Left lung (tissue), 14 donors: ENCODE measurements at places on chromosomes 2 and 18.

GRCh38 chr2:70897203-70897976, 38.3 kb upstream of the ATP6V1B1 start:
- no peak overlapping the region for H3K4me3 ChIP-seq
- no peaks in the 10 kb centered on the region for H3K36me3 ChIP-seq
- H3K27me3 ChIP-seq, result peaks cover 83% of the 10 kb centered on the region
- H3K4me1 ChIP-seq, result peaks cover 28% of the 10 kb centered on the region

- peaks cover 58% of the 10 kb centered on the region for H3K4me1 ChIP-seq
- H3K27ac ChIP-seq, result no peak overlapping the region
- no peak overlapping the region for H3K4me3 ChIP-seq
- H3K36me3 ChIP-seq, result no peaks in the 10 kb centered on the region
- H3K27me3 ChIP-seq, result no peaks in the 10 kb centered on the region
Measured at GRCh38 chr2:109210431-109211200, 81.6 kb downstream of the SH3RF3 start.

DNA sequence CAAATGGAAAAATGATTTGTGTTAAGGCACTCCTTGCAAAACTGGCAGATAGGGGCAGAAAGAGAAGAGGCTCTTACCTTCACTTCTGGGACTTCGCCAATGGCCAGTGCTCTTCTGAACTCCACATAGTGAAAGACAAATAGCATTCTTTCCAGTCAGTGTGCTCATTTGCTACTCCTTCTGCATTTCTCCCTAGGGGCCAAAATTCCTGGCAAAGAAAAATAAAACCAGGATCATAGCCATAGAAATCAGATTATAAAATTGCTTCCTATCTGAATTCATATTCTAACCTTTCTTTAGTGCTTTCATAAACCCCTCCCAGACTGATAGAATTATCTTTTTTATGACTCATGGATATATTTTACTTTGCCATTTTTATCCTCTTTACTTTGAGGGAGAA, 56.9 kb upstream of the PELI1 start:
- no peaks in the 10 kb centered on the region for H3K36me3 ChIP-seq
- peak overlapping the region; percentile 15 for H3K27ac ChIP-seq
- peaks cover 31% of the 10 kb centered on the region for H3K4me1 ChIP-seq
- no peaks in the 10 kb centered on the region for H3K27me3 ChIP-seq
- no peak for DNase-seq
- no peak overlapping the region for H3K4me3 ChIP-seq

DNA sequence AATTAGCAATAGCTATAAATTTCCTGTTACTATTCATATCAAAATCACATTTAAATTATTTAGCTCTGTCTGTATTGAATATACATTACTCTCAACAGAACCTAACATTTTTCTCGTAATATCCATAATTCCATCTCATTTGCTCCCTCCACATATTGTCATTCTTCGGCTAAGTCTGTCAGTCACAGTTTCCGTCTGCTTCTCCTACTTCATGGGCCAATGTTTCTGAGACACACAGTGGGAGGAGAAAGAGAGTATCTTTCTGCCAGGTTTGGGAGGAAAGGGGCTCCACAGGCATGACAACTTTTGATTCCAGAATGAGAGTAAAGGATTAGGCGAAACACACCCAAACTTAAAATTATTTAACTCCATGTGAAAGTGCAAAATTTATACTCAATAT, 273.1 kb upstream of the SMIM21 start:
- no peak overlapping the region for H3K27ac ChIP-seq
- DNase-seq, result no peak
- H3K27me3 ChIP-seq, result no peaks in the 10 kb centered on the region
- no peaks in the 10 kb centered on the region for H3K36me3 ChIP-seq
- no peaks in the 10 kb centered on the region for H3K4me1 ChIP-seq
- H3K4me3 ChIP-seq, result no peak overlapping the region

- H3K4me1 ChIP-seq, result peaks cover 6% of the 10 kb centered on the region
- no peaks in the 10 kb centered on the region for H3K27me3 ChIP-seq
- no peak overlapping the region for H3K27ac ChIP-seq
- no peaks in the 10 kb centered on the region for H3K36me3 ChIP-seq
- H3K4me3 ChIP-seq, result no peak overlapping the region
Measured at GRCh38 chr18:56286775-56287325, 351.5 kb downstream of the TXNL1 start.

GRCh38 chr2:11348209-11348749, 3.8 kb upstream of the ROCK2 start:
- no peaks in the 10 kb centered on the region for H3K36me3 ChIP-seq
- H3K27ac ChIP-seq, result no peak overlapping the region
- no peaks in the 10 kb centered on the region for H3K4me1 ChIP-seq
- H3K27me3 ChIP-seq, result no peaks in the 10 kb centered on the region
- no peak for DNase-seq

DNA sequence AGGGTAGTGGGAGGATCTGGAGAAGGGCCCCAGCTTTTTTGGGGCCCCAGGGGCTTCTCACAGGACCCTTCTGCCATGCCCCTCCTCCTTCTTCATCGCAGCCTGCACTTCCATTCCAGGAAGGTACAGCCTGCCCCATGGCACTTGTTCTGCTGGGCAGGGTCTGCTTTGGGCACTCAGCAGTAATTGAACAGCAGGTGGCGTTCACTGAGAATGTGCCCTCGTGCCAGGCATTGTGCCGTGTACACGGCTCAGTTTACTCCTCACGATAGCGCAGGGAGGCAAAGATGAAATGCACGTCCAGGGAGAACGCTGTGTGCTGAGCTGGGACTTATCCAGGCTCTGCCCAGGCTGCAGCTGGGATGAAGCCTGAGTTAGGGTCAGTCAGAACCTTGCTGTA, 54.8 kb upstream of the ASB18 start:
- peaks cover 7% of the 10 kb centered on the region for H3K27me3 ChIP-seq
- H3K36me3 ChIP-seq, result no peaks in the 10 kb centered on the region
- H3K27ac ChIP-seq, result no peak overlapping the region
- H3K4me1 ChIP-seq, result no peaks in the 10 kb centered on the region

DNA sequence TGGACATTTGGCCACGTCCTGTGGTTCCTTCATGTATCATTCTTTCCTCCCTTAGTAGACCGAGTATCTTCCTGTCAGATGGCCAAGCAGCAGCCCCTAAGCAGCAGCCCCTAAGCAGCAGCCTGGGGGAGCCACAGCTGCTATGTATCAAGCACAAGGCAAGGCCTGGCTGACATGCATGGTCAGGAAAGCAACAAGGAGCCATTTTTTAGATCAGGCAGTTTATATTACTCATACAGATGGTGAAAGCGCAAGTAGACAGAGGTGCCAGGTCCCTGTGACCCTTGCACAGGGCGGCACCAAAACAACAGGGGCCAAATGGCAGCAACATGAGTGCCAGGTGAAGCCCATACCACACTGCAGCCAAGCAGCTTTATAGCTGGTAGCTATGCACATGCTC, 22.1 kb downstream of the CHCHD5 start:
- no peaks in the 10 kb centered on the region for H3K27me3 ChIP-seq
- no peak overlapping the region for H3K27ac ChIP-seq
- no peaks in the 10 kb centered on the region for H3K36me3 ChIP-seq

DNA sequence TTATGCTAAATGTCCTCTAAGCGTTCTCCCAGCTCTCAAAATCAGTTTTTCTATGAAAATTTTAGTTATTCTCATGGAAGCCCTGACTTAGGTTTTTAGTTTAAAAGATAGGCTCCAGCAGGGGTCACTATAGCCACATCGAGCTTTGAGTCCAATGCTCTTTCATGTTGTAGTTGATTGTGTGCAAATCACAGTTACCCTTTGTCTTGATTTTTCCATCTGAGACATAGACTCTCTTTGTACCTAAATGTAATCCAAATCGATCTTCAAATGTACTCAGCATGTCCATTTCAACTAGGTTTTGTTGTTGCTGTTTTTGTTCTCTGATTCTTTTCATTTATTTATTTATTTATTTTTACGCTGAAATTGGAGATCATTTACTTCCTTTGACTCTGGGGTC, 26.4 kb upstream of the MSTN start:
- H3K4me3 ChIP-seq, result no peak overlapping the region
- no peaks in the 10 kb centered on the region for H3K4me1 ChIP-seq
- H3K36me3 ChIP-seq, result no peaks in the 10 kb centered on the region
- no peak overlapping the region for H3K27ac ChIP-seq

GRCh38 chr2:20675701-20676352, 8.9 kb downstream of the GDF7 start:
- H3K4me3 ChIP-seq, result no peak overlapping the region
- no peaks in the 10 kb centered on the region for H3K36me3 ChIP-seq
- H3K27ac ChIP-seq, result no peak overlapping the region

DNA sequence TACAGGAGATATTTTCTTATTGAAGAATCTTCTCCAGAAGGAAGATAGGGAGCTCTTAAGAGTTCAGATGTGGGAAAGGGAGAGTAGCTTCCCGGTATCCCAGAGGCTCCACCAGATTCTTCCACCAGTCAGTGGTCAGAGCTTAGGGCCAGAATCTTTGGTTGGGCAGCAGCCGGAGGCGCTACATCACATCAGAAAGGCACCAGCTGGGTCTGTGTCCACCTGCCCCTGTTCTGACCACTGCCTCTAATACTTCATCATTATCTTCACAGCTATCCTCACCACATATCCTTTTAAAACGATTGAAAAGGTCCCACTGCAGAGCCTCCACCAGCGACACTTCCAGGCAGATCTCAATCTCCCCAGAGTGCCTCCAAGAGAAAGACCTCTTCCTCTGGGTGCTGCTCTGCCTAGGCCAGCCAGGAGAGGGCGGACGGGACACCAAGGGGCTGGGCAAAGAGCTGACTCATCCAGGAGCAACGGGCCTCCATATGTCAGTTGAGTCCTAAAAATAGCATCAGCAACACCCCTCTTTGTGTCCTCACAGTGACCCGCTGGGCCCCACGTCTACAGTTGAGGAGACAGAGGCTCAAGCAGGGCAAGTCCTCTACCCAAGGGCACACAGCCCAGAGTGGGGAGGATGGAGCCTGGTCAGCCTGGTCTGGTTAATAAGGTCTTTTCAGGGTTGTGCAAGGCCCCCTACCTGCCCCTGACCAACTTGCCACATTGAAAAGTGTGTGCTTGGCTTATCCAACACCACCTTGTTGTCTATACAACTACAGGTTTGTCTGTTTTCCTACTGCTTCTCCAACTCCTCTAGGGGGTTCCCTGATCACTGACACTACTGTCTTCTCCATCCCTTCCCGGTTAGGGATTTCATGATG, 81.2 kb downstream of the ADD2 start:
- H3K27ac ChIP-seq, result no peak overlapping the region
- H3K27me3 ChIP-seq, result no peaks in the 10 kb centered on the region
- no peak for DNase-seq
- no peaks in the 10 kb centered on the region for H3K4me1 ChIP-seq
- no peaks in the 10 kb centered on the region for H3K36me3 ChIP-seq
- no peak overlapping the region for H3K4me3 ChIP-seq

- H3K36me3 ChIP-seq, result no peaks in the 10 kb centered on the region
- peak; percentile 18 for DNase-seq
- H3K4me1 ChIP-seq, result no peaks in the 10 kb centered on the region
- no peak overlapping the region for H3K27ac ChIP-seq
- H3K27me3 ChIP-seq, result peaks cover 78% of the 10 kb centered on the region
- H3K4me3 ChIP-seq, result no peak overlapping the region
Measured at GRCh38 chr2:131035112-131035825, 58.0 kb downstream of the FAM168B start.

DNA sequence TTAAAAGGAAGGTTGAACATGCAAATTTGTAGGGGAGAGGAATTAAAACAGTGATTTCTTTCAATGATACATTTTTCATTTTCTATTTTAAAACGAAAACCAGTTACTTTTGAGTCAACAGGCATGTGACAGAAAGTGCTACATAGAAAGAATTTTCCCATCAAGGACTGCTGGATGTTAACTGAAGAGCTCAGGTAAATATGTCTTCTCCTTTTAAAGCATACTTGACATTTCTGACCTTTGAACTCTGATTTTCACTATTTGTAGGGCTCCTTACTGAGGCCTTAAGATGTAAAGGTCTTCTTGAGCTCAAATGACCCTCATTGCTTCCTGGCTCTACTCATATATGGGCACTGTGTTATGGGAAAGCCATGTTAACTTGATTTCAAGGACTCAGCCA, 32.4 kb downstream of the FIGN start:
- no peak overlapping the region for H3K27ac ChIP-seq
- H3K4me1 ChIP-seq, result no peaks in the 10 kb centered on the region
- no peak for DNase-seq
- no peaks in the 10 kb centered on the region for H3K27me3 ChIP-seq

DNA sequence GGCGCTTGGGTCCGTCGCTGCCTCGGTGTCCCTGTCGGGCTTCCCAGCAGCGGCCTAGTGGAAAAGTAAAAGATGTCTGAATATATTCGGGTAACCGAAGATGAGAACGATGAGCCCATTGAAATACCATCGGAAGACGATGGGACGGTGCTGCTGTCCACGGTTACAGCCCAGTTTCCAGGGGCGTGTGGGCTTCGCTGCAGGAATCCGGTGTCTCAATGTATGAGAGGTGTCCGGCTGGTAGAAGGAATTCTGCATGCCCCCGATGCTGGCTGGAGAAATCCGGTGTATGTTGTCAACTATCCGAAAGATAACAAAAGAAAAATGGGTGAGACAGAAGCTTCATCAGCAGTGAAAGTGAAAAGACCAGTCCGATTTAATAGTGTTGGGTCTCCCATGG, 8.0 kb downstream of the HES6 start:
- peak overlapping the region; percentile 57 for H3K4me3 ChIP-seq
- no peaks in the 10 kb centered on the region for H3K4me1 ChIP-seq
- no peak overlapping the region for H3K27ac ChIP-seq
- no peaks in the 10 kb centered on the region for H3K36me3 ChIP-seq
- H3K27me3 ChIP-seq, result no peaks in the 10 kb centered on the region
- DNase-seq, result no peak

DNA sequence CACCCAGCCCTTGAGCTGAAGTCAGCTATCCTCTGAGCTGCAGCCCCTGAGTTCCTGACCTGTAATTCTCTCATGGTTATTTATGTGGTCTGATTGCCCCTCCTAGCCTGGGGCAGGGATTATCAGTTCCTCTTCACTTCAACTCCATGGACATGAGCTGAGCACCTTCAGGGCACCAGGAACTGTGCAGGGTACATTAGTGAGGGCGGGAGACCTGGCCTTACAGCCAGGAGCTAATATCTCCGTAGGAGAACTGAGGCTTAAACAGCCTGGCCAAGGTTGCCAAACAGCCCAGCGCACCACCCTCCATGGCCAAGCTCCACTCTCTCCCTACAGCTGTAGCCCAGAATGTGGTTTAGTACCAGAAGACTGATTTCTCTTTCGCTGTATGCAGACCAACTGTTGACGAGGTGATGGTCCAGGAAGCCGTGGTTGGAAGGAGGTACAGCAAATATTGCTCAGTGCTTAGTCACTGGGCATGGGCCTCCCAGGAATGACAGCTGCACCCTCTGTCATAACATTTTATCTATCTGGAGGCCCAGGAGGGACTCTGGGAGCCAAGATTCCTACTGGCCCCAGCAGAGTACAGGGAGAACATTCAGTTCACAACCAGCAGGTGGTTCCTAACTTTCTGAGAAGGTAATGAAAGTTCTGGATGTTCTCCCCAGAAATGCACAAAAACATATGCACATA, 228.7 kb upstream of the SIX2 start:
- peaks cover 8% of the 10 kb centered on the region for H3K27me3 ChIP-seq
- DNase-seq, result no peak
- no peak overlapping the region for H3K4me3 ChIP-seq
- no peak overlapping the region for H3K27ac ChIP-seq

DNA sequence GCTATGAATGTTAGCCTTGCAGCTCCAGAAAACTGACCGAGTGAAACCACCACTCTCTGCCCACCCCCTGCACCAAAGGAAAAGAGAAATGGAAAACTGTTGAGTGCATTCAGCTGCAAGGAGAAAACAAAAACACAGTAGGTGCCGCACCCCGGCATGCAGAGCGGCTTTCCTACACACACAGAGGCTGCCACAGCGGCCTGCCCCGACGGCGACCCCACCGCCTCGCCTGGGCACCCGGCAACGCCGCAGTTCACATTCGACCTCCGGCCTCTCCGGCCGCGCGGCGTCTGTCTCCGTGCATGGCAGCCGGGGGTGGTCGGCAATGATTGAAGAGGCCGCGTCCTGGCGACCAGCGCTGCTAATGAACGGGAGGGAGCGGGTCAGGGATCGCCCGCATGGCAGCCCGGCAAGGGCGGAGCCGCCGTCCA, 417.1 kb upstream of the SALL3 start:
- no peaks in the 10 kb centered on the region for H3K4me1 ChIP-seq
- no peak overlapping the region for H3K4me3 ChIP-seq
- no peak overlapping the region for H3K27ac ChIP-seq
- H3K36me3 ChIP-seq, result no peaks in the 10 kb centered on the region
